Tracheal epithelial cell (primary cell): ENCODE measurements at places on chromosomes 6 and 20. TPM values are rescaled to one million over a fixed set of nuclear protein-coding genes. Genes with fewer than 3 reads are reported as not detected.

Gene MEI4
- total RNA-seq, result 0.24 TPM in 1 of 2 replicates, not detected in the other

Gene HTR1E
- not detected in 2 replicates for total RNA-seq

Gene ISM1
- under 0.01 TPM in 1 of 2 replicates, not detected in the other for total RNA-seq

Gene ERVFRD-1
- not detected in 2 replicates for total RNA-seq

Gene GFRAL
- not detected in 2 replicates for total RNA-seq

Gene PPP1R3D
- total RNA-seq, result 10.6 and 16.4 TPM in 2 replicates

Gene KCNK15
- 0.96 TPM in 1 of 2 replicates, not detected in the other for total RNA-seq

Gene TGM3
- under 0.01 and 0.43 TPM in 2 replicates for total RNA-seq

Gene SLC16A10
- total RNA-seq, result not detected in 2 replicates

Gene FRS3
- 0.43 and 0.72 TPM in 2 replicates for total RNA-seq

Gene COX4I2
- total RNA-seq, result not detected in 2 replicates

Gene RIPPLY2
- 1.4 TPM in 1 of 2 replicates, not detected in the other for total RNA-seq
